Left lung (tissue), 14 donors: ENCODE measurements at places on chromosomes 12 and 14. TPM values are rescaled to one million over a fixed set of nuclear protein-coding genes. Genes with fewer than 3 reads are reported as not detected.

- H3K4me1 ChIP-seq = no peaks in the 10 kb centered on the region
- no peak overlapping the region for H3K4me3 ChIP-seq
- no peaks in the 10 kb centered on the region for H3K27me3 ChIP-seq
- H3K27ac ChIP-seq = no peak overlapping the region
These were observed 613.5 kb upstream of the TBX3 start for GRCh38 chr12:115297445-115297844.

DNA sequence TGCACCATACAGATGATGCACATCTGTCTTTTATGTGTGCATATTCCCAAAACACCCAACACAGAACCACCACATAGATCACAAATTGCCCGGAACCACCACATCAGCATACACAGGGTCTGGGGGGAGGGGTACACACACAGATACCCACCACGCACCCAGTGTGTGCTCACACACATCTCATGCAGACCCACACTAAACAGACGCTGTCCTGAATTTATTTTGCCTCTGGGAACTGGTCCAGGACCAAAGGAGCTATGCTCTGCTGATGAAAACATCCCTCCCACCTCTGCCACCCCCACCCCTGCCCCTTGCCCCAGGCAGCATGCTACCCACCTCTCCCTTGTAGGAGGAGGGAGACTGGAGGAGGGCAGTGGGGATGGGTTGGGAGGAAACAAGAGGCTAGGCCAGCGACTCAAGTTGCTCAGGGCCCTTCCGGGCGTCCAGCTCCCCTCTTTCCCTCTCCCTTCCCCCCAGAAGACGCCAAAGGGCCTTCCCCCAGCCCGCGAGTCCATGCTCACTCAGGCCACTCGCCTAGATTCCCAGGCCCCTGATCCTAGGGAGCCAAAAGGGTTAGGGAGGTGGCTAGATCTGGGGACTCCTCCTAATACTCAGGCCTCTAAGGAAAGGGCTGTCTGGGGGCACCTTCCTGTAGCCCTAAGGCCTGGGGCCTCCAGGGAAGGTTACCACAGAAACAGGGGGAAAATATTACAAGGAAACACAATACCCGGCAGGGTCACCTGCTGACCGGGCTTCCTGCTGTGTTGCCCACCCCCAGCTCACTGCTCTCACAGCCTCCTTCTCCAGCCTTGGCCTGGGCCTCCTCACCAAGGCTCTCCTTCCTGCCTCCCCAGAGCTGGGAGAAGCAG lies 3.1 kb downstream of the HDAC7 start:
- DNase-seq = no peak
- H3K4me1 ChIP-seq = peaks cover 51% of the 10 kb centered on the region
- peak overlapping the region; percentile 92 for H3K27ac ChIP-seq
- H3K4me3 ChIP-seq = peak overlapping the region; percentile 8
- H3K27me3 ChIP-seq = no peaks in the 10 kb centered on the region
- H3K36me3 ChIP-seq = no peaks in the 10 kb centered on the region

DNA sequence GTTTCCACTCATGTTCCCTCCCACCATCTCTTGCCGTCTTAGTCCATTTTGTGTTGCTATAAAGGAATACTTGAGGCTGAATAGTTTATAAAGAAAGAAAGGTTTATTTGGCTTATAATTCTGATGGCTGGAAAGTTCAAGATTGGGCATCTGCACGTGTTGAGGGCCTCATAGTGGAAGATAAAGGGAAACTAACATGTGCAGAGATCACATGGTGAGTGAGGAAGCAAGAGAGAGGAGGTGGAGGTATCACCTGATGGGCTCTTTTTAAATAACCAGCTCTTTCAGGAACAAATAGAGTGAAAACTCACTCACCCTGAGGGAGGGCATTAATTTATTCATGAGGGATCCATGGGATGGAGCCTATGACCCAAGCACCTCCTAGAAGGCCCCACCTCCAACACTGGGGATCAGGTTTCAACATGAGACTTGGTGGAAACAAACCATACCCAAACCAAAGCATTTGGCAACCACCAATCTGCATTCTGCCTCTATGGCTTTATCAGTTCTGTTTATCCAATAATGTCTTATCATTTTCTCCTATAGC lies 29.5 kb downstream of the MYO1H start:
- H3K4me1 ChIP-seq = no peaks in the 10 kb centered on the region
- no peak overlapping the region for H3K4me3 ChIP-seq
- DNase-seq = no peak
- H3K27ac ChIP-seq = no peak overlapping the region
- H3K27me3 ChIP-seq = peaks cover 20% of the 10 kb centered on the region
- H3K36me3 ChIP-seq = no peaks in the 10 kb centered on the region

DNA sequence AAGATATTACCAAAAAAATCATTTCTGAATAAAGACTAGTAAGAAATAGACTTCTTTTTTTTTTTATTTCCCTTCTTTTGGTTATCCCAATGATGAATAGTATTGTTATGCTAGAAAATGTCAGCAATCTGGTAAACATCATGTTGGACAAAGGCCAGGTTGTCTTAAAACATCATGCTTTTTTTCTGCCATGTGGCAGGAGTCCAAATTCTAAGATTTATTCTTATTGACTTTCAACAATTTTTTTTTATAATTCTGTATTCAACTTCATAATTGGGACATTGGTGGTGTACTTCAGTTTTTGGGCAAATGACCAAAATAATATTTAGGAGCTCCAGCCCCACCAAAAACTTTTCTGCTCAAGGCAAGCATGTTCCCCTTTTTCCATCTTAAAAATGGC lies 10.5 kb downstream of the DCN start:
- DNase-seq = no peak
- H3K4me1 ChIP-seq = no peaks in the 10 kb centered on the region
- no peak overlapping the region for H3K27ac ChIP-seq
- H3K36me3 ChIP-seq = no peaks in the 10 kb centered on the region
- H3K4me3 ChIP-seq = no peak overlapping the region
- no peaks in the 10 kb centered on the region for H3K27me3 ChIP-seq

DNA sequence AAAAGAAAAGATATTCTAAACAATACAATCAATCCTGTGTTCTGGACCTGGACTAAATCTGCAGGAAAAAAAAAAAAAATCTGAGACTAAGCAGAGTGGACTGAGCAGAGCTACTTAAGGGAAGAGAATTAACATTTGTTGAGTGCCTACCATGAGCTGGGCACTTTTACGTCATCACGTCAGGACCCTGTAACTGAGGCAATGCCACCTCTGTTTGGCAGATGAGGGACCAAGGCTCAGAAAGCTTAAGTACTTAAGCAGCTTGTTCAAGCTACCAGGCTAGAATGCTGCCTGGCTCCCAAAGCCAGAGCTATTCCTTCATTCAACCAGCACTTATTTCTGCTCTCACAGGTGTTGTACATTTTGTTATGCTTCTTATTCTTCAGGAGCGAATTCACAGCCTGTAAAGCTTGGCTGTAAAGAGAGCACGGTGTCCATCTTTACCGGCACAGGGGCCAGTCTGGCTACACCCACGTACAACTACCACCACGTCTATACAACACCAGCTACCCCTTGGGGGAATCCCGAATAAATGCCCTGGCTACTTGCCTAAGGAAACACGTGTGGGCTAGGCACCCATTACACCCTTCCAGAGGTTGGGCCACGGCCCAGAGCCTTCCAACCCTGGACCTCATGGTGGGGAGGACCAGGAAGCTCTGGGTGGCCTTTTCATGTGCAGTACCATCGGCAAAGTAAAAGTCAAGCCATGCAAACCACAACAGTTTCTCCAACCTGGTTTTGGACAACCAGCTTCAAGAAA lies 27.0 kb downstream of the TMCC3 start:
- no peaks in the 10 kb centered on the region for H3K36me3 ChIP-seq
- no peaks in the 10 kb centered on the region for H3K27me3 ChIP-seq
- H3K4me1 ChIP-seq = peaks cover 2% of the 10 kb centered on the region
- no peak overlapping the region for H3K4me3 ChIP-seq
- no peak overlapping the region for H3K27ac ChIP-seq
- no peak for DNase-seq

- H3K27ac ChIP-seq = no peak overlapping the region
- H3K4me3 ChIP-seq = no peak overlapping the region
- no peaks in the 10 kb centered on the region for H3K4me1 ChIP-seq
- no peaks in the 10 kb centered on the region for H3K36me3 ChIP-seq
- no peaks in the 10 kb centered on the region for H3K27me3 ChIP-seq
These were observed 21.1 kb upstream of the SCARB1 start for GRCh38 chr12:124884587-124885438.

GRCh38 chr12:59559696-59560095 lies 36.1 kb upstream of the SLC16A7 start:
- no peaks in the 10 kb centered on the region for H3K27me3 ChIP-seq
- H3K4me3 ChIP-seq = no peak overlapping the region
- no peaks in the 10 kb centered on the region for H3K36me3 ChIP-seq
- DNase-seq = no peak

The KRT77 gene
- not detected for polyA plus RNA-seq

DNA sequence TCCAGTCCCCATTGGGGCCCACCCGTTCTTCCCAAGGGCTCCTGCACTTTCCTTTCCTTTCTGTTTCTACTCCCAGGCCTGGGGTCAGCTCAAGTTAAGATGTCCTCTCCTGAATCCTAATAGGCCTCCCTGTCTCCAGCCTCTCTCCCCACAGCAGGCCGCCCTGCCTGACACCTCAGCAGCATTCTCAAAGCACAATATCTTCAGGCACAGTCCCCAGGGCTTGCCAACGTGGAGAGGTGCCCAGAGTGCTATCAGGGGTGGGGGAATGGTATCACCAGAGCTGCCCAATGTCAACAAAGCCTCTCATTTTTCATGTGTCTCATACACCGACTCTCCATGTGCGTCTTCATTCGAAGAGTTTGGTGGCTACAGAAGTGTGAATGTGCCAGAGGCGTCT lies 123.0 kb downstream of the FOXN3 start:
- no peak overlapping the region for H3K27ac ChIP-seq
- no peak overlapping the region for H3K4me3 ChIP-seq
- peaks cover 14% of the 10 kb centered on the region for H3K4me1 ChIP-seq

- no peak overlapping the region for H3K27ac ChIP-seq
- H3K27me3 ChIP-seq = peaks cover 14% of the 10 kb centered on the region
- H3K4me1 ChIP-seq = peaks cover 10% of the 10 kb centered on the region
- H3K4me3 ChIP-seq = no peak overlapping the region
These were observed 3.3 kb downstream of the IL26 start for GRCh38 chr12:68222326-68222725.

- H3K4me1 ChIP-seq = peaks cover 3% of the 10 kb centered on the region
- H3K27me3 ChIP-seq = no peaks in the 10 kb centered on the region
- no peaks in the 10 kb centered on the region for H3K36me3 ChIP-seq
These were observed 42.8 kb downstream of the PRMT8 start for GRCh38 chr12:3533703-3534386.

GRCh38 chr14:26113911-26114640 lies 483.8 kb downstream of the NOVA1 start:
- H3K4me3 ChIP-seq = no peak overlapping the region
